NCI-H1105 (cell line): ENCODE measurements at places on chromosomes 3 and 15.

GRCh38 chr3:137760341-137761098 lies 3.6 kb upstream of the SOX14 start:
- no peak for DNase-seq

GRCh38 chr3:161149529-161149928 lies 44.4 kb upstream of the B3GALNT1 start:
- no peak for DNase-seq

DNA sequence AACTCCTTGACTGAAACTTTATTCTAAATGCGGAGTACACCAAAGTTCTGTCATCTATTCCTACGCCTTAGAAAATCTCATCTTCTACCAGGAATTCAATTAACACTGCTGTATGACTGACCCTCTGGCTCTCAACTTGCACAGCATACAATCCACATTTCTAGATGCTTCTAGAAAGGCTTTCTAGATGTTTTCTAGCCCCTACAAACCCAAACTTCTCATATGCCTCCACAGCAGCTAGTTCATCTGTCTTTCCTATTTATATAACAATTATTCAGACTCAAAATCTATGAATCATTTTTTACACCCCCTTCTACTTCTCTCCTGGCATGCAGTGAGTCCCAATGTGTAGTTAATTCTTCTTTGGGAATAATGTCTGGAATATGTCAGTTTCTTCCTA lies 13.2 kb downstream of the INO80 start:
- no peak for DNase-seq

DNA sequence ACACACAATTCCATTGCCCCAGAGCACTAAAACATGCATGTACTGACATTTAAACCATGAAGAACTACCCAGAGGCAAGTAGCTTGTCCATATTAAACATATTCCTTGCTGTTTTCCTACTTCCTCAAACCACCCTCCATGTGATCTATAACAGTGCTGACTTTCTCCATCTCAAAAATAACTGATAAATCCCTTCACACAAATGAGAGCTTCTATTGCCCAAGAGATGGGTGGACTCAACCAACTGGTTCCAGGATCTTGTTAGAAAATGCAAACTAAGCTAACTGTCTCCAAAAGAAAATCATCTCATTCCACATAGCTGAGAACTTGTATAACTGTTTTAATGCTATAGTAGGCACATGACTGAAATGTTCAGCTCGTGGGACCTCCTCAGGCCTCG lies 29.6 kb downstream of the DCLK3 start:
- DNase-seq: no peak

GRCh38 chr3:65928110-65928509 lies 110.6 kb downstream of the MAGI1 start:
- DNase-seq: no peak

DNA sequence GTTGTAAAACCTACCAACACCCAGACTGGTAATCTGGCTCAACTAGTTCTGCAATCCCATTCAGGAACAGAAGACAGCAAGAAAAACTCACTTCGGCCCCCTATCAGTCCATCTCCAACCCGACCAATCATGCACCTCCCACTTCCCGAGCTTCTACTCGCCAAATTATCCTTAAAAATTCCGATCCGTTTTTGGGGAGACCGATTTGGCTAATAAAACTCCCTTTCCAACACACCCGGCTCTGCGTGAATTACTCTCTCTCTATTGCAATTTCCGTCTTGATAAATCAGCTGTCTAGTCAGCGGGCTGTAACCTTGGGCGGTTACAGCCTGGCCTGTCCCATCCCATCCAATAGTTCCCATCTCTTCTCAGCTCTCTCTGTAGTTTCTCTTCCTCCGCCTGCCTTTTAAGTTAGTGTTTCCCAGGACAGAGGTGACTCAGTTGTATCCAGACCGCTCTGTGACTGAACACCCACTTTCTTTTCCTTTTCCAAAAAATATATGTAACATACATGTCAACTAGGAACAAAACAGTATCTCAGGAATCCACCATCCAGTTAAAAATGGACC lies 780 bp upstream of the ACAD9 start:
- no peak for DNase-seq

DNA sequence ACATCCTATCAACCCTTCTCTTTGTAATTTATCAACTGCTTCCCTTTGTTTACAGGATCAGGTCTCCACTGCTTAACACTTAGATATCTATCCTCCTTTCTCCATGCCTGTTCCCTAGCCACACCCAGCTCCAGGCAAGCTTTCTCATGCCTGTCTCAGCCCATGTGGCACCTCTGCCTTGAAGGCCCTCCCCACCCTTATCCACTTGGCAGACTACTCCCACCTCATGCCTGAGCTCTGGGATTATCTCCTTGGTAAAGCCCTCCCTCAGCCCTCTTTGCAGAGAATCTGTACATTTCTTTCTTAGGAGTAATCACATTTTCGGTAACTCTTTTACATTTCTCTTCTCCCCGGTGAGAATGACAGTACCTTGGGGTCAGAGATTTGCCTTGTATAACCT lies 96.0 kb downstream of the ATP1B3 start:
- DNase-seq: no peak

- peak; percentile 69 for DNase-seq
These were observed 6.9 kb upstream of the FOXB1 start for GRCh38 chr15:59997070-59997701.

DNA sequence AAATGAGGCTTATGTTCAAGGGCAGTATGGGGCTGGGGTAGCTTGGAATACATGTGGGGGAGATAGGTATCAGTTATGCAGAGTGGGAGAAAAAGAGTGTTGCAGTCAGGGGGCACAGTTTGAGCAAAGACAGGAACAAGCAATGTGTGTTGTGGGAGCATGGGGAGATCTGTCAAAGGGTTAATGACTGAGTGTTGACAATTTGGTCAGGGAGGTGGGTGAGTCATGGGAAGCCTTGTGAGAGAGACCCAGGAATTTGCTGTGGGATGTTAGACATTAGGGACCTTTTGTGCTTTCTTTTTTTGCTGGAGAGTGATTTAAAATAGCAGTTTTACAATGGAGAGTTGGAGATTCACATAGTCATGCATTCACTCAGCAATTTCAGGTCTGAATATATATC lies 221.6 kb upstream of the NR2E3 start:
- DNase-seq: no peak

DNA sequence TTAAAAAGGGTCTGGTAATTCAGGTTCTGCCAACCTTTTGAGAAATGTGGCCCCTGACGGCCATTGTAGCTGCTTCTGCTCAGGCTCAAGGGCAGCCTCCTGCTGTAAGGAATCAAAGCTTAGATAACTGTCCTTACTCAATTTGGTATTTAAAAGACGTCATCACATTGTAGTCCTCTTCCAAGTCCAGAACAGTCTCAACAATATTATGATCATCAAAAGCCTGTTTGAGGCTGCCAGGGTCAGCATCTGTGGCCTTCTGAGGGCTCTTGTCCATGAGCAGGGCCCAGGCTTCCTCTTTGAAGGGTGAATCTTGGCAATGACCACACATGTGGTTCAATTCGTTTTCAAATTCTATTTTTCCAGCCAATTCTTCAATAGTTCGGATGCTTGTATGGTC lies 6.0 kb downstream of the C3orf62 start:
- no peak for DNase-seq
